ENCODE measurements at places on chromosomes 13 and 19. TPM values are rescaled to one million over a fixed set of nuclear protein-coding genes. Genes with fewer than 3 reads are reported as not detected.

- no peak for ATAC-seq
Measured at GRCh38 chr19:56973713-56974555, 133.4 kb upstream of the PEG3 start.

DNA sequence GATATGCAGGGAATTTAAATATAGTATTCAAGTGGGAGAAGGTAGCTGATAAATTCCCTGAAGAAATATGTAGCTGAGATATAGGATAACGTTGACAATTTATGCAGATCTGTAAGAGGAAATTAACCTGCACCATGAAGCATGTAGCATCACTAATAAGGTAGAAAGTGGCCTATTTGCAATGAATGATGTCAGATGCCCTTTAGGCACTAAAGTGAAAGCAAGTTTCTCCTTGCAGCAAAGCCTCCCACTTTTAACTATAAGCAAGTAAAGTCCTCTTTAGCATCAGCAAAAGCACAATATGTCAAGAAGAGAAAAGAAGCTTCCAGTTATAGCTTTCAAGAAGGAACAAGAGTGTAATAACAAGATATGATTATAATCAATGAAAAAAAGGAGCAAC is 102.5 kb upstream of the SLITRK1 start:
- ATAC-seq: no peak

- ATAC-seq: no peak
Measured at GRCh38 chr13:41276824-41277223, 13.4 kb upstream of the MTRF1 start.

The TMEM38A gene
- 7.8 TPM for total RNA-seq
